Ovary (tissue), 10 donors: ENCODE measurements at places on chromosomes 4 and X.

GRCh38 chr4:182507805-182508204 is 264.6 kb downstream of the TENM3 start:
- DNase-seq, result no peak

DNA sequence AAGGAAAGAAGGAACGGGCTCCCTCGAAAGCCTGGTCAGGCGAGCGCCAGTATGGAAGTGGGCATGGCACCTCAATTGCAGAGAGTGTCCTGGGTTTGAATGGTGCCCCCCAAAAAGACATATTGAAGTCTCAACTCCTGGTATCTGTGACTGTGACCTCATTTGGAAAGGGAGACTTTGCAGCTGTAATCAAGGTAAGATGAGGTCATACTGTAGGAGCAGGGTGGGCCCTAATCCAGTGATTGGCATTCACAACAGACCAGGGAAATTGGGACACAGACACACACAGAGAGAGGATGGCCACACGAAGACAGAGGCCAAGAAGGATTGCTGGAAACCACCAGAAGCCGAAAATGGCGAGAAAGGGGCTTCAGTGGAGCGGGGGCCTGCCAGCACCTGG is 6.4 kb downstream of the ZFP92 start:
- no peak for DNase-seq

DNA sequence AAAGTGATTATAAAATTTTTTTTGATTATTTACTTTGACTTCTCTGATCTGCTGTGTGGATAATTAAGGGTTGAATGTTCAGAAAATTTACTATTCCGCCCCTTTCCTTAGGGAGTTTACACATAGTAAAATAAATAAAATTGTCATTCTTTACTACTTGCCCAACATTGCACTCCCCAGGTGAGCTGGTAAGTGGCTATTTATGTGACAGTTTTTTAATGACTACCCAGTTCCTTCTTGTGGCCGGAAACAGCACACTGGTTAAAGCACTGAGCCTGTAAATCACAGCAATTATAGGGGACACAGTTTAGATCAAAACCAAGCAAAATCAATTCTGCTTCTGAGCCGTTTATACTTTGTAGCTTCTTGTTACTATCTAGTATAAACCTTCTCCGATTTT is 158.1 kb downstream of the FHIP1A start:
- no peak for DNase-seq

GRCh38 chr4:77817304-77818072 is 1.7 kb downstream of the CNOT6L start:
- DNase-seq, result no peak

DNA sequence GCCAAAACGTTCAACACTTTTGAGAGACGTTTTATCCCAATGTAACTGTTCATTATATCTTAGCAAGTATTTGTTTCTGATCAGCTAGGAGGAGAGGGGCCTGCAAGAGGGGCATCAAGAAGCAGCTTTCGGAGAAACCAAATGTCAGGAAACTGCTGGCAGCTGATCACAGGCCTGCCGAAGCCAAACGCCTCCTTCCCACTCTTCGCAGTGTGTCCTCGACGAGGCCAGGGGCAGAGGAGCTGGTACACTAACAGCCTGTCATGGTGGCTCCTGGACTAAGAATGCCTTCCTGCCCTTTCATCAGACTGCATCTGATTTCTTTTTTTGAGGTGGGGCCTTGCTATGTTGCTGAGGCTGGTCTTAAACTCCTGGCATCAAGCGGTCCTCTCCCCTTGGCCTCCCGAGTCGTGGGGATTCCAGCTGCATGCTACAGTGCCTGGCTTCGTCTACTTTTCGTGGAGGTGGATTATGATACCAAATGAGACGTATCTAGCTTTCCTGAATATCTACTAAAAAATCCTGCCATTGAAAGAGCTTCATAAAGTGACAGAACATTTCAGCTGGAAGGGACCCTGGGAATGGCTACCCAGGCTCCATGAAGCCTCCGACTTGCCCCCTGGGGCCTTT is 134.8 kb downstream of the AFAP1 start:
- DNase-seq, result no peak

GRCh38 chr4:7805533-7806337 is 133.9 kb downstream of the AFAP1 start:
- DNase-seq, result no peak

- DNase-seq, result no peak
Measured at GRCh38 chr4:144399927-144400326, 246.0 kb upstream of the HHIP start.

GRCh38 chrX:17737710-17737985 is 355 bp downstream of the SCML1 start:
- DNase-seq, result no peak

DNA sequence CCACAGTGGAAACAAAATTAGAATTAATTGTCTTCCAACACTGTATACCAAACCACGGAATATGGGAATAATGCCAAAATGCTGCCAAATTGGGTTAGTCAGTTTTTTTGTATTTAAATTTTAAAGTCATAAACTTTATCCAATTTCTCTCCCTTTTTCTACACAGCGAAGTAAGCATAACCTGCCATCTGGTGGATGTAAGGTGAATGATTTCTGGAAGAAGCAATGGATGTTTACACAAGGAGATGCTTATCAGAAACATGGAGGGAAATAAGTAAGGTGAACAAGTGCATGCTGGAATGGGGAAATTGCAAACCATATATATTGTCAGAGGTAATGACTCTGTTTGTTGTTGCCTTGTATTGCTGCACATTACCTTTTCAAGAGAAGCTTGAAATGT is 691.9 kb downstream of the TECRL start:
- no peak for DNase-seq

DNA sequence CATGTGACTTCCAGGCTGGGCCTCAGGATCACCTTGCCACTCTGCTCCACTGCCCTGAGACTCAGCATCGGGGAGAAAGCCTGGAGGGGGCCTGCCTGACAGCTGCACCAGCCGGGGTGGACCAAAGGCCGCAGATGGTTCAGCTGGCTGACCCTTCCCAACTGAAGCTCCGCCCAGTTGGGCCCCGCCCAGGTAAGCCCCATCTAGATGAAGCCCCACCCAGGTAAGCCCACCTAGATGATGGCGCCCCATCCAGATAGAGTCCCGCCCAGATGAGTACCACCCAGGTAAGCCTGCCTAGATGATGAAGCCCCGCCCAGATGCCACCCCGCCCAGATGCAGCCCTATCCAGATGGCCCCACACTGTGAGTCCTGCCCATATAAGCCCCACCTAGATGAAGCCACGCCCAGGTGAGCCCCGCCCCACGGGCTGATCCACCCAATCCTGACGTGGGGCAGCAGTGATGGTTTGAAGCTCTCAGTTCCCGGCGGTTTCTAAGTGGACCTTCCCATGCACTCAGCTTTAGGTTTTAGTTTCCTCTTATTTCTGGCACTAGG is 10.0 kb downstream of the ZFYVE28 start:
- no peak for DNase-seq

- no peak for DNase-seq
Measured at GRCh38 chr4:182904211-182904761, 12.9 kb downstream of the DCTD start.

- no peak for DNase-seq
Measured at GRCh38 chrX:11472879-11473278, 179.7 kb downstream of the AMELX start.

DNA sequence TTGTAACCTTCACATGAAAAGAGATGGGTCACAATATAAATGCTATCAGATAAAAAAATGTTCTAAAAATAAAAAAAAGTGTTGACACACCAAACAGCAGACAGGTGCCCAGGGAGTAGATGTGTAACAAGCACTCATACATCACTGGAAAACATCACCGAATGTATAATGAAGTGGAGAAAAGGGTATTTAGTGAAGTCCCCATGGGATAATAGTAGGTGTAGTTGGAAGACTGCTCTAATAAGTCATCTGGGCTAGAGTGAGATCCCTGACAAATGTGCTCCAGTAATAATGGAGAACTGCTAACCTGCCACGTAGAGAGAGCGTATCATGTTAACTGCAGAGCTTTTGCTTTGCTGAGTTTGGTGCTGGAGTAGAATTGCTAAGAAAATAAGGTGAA is 152.0 kb downstream of the GRIA2 start:
- DNase-seq, result no peak

DNA sequence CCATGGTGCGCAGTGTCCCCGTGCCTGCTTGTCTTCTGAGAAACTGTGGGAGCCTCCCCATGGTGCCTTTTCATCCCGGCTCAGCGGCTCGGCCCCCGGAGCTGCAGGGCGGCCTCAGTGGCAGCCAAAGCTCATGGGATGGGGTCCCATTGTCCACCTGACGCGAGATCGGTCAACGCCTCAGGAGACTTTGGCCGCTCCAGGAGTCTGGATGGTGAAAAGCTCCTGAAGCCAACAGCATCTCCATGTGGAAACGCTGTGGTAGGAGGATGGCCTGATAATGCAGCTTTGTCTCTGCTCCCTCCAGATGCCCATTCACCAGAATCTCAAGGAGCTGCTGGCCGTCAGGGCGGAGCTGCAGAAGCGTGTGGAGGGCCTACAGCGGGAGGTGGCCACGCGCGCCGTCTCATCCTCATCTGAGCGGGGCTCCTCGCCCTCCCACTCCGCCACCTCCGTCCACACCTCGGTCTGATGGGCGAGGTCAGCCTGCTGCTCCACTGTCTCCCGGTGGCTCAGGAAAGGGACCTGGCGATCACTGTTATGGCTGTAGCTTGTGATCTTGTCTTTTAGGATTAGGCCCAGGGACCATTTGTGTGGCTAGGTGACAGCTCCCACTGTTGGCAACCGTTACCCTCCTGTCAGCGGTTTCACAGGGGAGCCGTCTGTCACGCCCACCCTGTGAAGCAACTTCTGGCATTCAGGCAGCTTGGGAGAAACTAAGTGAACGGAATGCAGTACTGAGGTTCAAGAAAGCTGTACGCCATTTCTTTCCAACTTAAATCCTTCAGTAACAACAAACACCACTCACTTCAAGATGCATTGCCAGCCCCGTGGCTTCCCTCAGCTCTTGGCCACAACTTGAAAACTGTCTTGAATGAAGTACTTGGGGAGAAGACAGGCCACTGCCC is 69.3 kb downstream of the MTMR1 start:
- DNase-seq, result no peak

GRCh38 chrX:72307646-72308051 is 1.9 kb upstream of the CITED1 start:
- DNase-seq, result no peak

DNA sequence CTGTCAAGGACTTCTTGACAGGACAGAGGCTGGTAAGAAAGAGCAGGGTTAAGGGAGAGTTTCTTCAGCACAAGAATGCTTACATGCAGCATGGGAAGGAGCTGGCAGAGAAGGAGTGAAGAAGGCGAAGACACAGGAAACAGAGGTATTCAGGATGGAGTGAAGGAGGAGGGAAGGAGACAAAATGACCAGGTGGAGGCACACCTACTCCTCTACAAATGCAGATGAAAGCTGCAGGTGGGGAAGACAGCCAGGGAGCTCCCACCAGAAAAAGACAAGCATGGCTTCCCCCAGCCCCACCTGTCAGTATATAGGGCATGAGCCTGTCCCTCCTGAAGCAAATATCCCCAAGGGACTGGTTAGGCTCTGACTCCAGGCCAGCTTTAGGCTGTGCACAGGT is 29.6 kb upstream of the NKRF start:
- no peak for DNase-seq

DNA sequence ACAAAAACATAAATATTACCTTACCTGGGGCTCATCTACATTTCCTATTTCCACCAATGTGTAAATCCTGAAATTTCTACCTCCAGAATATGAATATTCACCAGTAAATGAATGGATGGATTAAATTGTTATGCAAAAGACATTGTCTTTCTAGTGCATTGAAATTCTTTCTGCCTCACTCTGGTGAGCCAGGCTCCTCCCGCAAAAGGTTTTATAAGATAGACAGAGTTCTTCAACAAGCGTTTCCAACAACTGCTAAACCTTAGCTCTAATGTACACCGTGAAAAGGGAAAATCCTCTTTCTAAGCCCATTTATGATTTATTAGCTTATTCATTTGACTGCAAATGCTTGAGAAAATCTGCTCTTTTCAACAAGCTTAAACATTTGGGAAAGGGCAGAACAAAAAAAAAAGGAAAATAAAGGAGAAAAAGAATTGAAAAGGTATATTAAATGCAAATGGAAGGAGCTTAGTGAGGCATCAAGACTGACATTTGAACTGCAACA is 72.0 kb downstream of the LDB2 start:
- DNase-seq, result no peak

DNA sequence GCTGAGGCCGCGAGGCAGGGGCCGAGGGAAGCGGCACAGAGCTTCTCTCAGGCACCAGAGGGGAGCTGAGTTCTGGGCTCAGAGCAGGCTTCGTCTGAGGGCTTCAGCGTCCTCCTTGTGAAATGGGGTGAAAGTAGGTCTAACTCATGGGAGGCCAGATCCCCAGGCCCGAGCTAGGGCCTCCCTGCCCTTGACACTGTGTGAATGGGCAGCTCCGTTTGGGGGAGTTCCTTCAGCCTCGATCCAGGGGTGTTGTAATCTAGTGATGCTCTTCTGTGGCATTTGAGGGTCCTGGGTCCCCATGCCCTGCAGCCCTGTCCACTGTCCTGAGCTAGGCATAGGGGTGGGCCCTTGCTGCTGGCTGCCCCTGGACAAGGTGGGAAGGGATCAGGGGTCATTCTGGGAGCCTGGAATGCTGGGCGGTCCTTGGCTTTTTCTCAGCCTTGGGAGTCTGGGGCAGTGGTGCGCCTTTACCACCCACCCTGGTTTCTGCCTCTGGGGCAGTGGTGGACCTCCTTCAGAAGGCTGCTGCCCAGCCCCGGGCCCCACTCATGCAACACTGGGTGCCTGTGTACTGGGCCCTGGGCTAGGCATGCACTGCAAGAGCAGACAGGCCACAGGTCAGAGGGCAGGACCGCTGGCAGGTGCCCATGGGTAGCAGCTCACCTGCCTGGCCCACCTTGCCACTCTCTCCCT is 4.1 kb downstream of the SH3BP2 start:
- no peak for DNase-seq

- no peak for DNase-seq
Measured at GRCh38 chrX:145816601-145817315, 871 bp upstream of the SLITRK2 start.

- no peak for DNase-seq
Measured at GRCh38 chr4:150973626-150974251, 41.3 kb downstream of the LRBA start.

GRCh38 chr4:154320521-154320920 is 171.1 kb downstream of the DCHS2 start:
- DNase-seq, result no peak

DNA sequence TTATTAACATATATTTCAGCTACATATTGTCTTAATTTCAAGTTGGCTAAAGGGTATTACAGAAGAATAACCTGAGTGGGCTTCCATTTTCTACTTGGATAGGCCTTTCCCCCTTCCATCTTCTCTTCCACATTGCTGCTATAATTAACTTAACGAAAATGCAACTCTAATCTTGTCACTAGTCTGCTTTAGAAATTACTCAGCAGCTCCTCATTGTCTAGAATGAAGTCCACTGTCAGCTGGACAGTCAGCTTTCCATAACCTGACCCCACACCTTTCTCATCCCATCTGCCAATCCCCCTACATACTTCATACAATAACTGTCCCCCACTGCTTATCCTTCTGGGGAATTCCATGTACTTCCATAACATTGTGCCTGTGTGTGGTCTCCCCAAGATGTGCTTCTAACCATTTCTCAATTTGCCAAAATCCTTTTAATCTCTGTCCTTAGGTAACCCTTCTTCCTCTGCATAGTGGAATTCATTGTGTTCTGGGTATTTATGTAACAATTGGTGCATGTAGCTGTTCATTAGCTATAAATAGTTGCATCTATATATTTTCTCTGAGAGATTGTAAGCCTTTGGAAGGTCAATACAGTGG is 4.8 kb downstream of the MND1 start:
- DNase-seq, result no peak

- no peak for DNase-seq
Measured at GRCh38 chr4:164613792-164614191, 140.1 kb upstream of the SMIM31 start.

- no peak for DNase-seq
Measured at GRCh38 chr4:72591547-72592454, 22.8 kb upstream of the ADAMTS3 start.
